ENCODE measurements at places on chromosomes 2 and 18. TPM values are rescaled to one million over a fixed set of nuclear protein-coding genes. Genes with fewer than 3 reads are reported as not detected.

DNA sequence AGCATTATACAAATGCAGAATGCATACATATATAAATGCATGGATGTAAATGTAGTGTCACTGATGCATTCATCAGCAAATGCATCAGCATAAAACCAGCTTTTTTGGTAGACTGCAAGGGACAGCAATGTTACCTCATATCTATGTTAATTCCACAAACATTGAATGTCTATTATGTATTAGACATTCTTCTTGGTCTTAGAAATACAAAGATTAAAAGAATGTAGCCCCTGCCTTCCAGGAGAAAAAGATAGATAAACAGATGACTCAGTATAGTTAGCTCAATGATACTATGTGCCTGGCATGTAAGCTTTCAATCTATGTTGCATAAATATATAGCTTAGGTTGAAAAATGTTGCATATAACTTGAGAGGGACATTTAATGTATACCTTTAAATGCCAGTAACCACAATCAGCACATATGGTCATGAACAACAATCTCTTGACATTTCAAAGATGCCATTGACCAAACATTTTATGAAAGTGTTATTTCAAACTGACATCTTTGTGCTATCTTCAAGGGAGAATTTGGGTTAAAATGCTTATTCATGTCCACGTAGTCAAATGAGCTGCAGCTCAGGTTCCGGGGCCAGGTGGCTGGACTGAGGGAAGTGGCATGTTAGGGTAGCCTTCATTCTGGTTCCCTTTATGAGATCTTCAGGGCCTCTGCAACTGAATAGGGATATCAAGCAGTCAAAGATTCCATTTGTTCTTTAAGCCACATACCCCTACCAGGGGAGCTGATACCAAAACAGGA lies 45.2 kb upstream of the GCG start:
- peak; percentile 65 for DNase-seq

- DNase-seq: peak; percentile 80
Observed at GRCh38 chr2:83103613-83104012, 1355.5 kb downstream of the SUCLG1 start.

- no peak for DNase-seq
Observed at GRCh38 chr2:2717406-2717805, 386.3 kb upstream of the MYT1L start.

DNA sequence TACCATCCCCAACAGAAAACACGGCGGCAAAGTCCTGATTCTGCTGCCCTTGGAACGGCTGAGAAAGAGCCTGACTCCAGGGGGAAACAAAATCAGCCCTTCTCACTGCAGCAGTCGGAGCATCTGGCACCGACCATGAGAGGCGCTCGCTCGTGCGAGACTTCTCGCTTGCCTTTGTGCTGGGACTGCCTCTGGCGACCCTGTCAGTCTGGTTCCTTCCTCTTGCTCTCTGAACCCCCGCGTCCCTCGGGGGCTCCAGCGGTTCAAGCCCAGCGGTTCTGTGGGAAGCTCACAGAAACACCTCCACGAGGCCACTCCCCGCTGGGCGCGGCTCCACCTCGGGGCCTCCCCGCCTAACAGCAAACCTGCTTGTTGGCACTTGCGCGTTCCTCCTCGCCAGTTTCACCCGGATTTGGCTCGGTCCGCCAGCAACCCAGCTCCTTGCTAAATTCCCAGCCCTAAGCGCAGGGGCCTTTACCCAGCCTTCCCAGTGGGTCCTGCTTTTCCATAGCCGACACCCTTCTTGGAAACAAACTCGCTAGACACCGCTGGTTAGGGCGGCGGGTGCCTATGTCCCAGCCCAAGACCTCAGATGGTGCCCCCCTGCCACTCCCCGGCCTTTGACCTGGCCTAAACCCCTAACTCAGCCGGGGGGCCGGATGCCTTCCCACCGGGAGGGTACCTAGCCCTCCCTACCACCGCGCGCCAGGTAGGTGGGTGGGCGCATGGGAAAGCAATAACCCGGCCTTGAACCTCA lies 2.2 kb downstream of the RND3 start:
- DNase-seq: peak; percentile 79

GRCh38 chr2:20074901-20075300 lies 23.5 kb upstream of the LAPTM4A start:
- no peak for DNase-seq

DNA sequence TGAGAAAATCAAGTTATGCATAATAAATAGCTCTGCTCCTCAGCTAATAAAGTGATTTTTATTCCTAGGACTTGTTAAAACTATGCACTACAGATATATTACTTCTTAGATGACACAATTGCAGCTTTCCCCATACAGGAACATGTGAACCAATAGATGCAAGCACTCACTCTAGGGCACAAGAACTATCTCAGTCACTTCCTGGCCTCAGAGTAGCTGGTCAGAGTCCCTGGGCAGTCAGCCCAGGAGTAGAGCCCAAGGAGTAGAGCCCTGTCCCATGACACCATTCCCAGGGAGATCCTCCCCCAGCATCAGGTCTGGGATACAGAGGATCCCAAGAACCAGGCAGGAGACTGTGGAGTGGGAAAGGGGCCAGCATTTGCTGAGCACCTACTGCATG lies 2.7 kb downstream of the TNS1 start:
- peak; percentile 86 for DNase-seq

- DNase-seq: no peak
Observed at GRCh38 chr2:100886085-100886484, 66.1 kb downstream of the NPAS2 start.

DNA sequence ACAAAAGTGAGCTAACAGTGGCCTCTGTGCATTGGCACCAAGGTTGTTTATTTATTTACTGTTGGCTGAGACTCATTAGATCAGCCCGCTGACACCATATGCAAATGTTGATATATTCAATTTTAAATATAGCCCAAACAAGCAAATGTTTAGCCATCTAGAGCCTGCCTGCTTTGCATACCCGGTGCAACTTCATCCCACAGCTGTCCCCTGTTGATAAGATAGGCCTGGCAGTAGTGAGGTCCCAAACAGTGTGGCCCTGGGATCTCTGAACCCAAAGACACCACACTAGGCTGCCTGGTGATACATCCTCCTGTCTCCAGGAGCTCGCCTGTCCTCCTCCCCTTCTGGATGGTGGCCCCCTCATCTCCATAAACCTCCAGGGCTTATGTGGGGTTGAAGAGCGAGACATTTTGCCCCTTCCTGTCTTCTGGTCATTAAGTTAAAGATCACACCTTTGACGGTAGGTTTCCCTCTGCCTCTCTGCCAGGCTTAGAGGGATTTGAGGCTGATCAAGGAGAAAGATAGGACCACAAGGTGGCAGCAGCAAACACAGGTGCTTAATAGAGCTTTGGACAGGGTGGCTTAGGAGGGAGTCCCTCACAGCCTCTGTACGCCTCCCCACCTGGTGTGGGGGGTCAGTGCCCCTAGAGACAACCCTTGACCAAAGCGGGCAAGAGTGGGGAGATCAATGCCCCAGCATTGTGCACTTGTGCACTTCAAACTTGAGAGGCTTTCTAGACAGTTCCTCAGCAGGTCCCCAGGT lies 23.7 kb upstream of the MYO5B start:
- DNase-seq: peak; percentile 36

DNA sequence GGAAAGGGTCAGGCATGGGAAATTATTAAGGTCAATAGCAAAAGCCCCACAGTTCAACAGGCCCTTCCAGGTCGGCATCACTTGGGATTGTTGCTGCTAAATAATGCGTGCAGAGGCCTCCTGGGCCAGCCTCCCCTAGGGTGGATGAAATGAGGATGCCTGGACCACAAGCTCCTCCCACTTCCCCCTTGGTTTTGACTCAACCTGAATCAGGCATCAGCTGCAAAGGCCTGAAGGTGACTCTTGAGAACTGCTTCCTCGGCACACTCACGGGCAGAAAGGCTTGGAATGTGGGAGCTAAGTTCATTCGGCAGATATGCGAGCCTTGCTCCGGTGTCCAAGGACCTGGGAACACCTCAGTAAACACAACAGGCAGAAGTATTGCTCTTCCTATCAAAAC lies 69.3 kb downstream of the MBP start:
- peak; percentile 18 for DNase-seq

- DNase-seq: no peak
Observed at GRCh38 chr2:174035117-174035635, 70.0 kb upstream of the SP3 start.

DNA sequence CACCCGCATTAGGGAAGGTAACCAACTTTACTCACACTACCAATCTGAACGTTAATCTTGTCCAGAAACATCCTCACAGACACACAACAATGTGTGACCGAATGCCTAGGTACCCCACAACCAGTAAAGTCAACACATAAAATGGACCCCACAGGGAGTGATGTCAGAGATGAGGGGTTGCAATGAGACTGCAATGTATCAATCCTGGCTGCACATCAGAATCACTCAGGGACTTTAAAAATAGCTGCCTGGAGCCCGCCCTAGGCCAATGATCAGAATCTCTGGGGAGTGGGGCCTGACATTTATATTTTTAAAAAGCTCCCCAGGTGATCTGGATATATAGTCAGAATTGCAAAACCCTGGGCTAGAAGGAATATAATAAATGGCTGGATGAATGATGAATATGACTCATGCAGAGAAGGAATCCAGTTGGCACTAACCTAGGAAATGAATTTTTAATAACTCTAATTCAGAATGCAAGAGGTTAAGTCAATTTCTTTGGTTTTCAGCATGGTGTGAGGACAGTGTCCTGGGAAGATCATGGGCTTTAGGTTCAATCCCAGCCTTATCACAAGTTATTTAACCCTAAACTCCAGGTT lies 92.8 kb downstream of the COLEC12 start:
- peak; percentile 66 for DNase-seq

DNA sequence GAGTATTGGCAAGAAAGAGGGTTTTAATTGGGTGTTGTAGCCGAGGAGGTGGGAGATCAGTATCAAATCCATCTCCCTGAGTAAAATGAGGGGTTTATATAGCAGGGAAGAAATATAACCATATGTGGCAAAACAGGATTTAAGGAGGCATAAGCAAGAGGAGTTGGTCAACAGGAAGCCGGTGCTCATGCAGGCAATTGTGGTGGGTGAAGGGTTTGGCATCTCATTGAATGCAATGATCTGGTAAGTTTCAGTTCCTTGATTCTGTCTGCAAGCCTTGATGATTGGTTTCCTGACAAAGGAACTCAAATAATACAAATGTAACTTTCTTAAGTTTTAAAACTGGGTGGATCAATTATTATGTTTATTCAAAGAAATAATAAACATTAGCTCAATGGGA lies 564.4 kb upstream of the LINC00305 start:
- no peak for DNase-seq

DNA sequence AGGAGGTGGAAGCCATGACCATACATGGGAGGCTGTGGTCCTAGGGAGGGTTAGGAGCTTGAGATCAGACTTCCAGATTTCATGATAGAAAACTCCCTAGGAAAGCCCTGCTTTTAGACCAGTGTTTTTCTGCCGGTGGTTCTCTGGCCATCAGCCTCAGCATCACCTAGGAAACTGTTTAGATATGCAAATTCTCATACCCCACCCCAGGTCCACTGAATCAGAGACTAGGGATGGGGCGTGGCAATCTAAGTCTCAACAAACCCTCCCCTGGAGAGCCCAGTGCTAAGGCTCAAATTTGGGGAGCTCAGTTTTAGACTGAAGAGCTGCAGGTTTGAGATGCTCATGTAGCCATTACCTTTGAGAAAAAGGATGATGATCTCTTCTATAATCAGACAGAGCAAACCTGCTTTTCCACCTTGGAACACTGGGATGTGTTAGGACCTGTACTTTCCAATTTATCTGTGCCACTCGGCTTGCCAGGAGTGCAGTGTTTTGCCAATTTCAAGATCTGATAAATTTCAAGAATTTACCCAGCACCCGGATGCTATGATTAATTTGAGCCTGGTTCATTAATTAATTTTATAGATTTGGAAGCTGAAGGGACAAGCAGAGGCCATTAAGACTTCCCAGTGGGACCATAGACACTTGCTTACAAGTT lies 31.5 kb upstream of the LYPD6B start:
- no peak for DNase-seq

- no peak for DNase-seq
Observed at GRCh38 chr2:7015007-7015950, 98.1 kb downstream of the RNF144A start.

DNA sequence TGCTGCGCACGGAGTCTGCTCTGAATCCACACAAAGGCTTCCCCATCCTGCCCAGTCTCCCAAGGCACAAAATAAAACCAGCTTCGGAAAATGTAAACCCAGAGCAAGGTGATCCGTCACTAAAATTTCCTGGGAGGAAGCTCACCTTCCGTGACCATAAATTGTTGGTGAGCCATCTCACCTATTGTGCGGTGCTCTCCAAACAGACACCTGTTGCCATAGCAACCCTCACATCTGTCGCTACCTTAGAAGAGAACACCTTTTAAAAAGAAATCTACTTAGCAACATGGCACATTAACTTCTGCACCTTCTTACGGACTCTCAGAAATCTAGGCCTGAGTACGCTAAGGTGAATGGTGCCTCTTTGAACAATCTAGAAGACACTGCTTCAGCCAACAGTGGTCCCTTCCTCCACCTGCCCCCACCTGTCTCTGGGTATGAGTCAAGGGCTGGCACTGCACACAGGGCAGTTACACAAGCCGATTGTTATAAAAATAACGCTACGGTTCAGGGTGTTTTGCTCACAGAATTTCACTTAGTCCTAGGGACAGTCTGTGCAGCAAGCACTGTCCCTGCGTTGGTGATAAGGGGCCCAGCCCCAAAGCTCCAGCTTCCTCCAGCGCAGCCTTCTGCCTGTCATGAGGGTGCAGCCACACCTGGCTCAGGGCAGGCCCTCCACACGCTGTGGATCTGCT lies 114.9 kb upstream of the ID2 start:
- DNase-seq: no peak

GRCh38 chr2:214135966-214136365 lies 274.9 kb upstream of the VWC2L start:
- DNase-seq: no peak

DNA sequence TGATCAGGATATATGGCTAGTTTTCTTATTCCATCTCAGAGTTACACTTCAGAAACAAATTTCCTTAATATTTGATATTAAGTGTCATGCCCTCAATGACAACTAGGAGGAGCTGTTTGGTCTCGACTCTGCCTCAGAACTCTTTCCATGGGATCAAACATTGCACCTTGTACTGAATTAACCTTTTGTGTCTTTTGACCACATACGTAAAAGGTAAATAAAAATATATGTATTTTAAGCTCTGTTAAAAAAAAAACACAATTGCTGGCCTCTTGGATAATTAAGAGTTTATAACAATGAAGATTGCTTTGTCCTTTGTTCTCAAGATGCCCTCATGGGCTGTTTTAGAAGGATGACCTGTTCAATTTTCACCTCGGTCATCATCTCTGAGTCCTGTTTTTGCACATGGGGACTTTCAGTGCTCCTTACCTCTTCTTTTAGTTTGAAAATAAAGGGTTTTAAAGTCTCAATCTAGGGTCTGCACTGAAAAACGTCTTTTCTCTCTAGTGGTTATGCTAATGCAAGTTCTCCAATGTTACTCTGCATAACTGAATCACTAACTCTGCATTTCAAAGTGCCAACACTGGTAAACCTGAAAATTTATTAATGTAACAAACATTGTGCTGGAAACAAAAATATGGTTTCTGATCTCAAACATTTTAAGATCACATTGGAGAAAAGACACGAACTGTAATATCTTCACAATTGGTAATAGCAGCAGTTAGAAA lies 18.8 kb upstream of the FN1 start:
- peak; percentile 70 for DNase-seq

- DNase-seq: no peak
Observed at GRCh38 chr2:236479814-236480213, 89.8 kb upstream of the ACKR3 start.

- no peak for DNase-seq
Observed at GRCh38 chr2:54384301-54385203, 71.6 kb upstream of the SPTBN1 start.

NT5DC4 gene
- not detected for total RNA-seq

PCGF1 gene
- total RNA-seq: 27.5 TPM

TOGARAM2 gene
- under 0.01 TPM for total RNA-seq

CFC1 gene
- total RNA-seq: not detected

GALNT14 gene
- total RNA-seq: 0.72 TPM

CLEC4F gene
- total RNA-seq: not detected

SYT4 gene
- under 0.01 TPM for total RNA-seq

Measured in fibroblast of the aortic adventitia (primary cell).